ENCODE measurements at places on chromosomes 4 and X. TPM values are rescaled to one million over a fixed set of nuclear protein-coding genes. Genes with fewer than 3 reads are reported as not detected.

Gene PGAM4
- not detected for polyA plus RNA-seq

Gene MAGEH1
- polyA plus RNA-seq = 21.2 TPM

Gene FRAS1
- 0.34 TPM for polyA plus RNA-seq

Gene MGAT4D
- polyA plus RNA-seq = not detected

Gene ATOH1
- polyA plus RNA-seq = not detected

Gene DCAF8L2
- polyA plus RNA-seq = not detected

Gene NDST3
- polyA plus RNA-seq = 0.11 TPM

Gene ZAR1
- polyA plus RNA-seq = not detected

Gene PLRG1
- 38.9 TPM for polyA plus RNA-seq

Gene MAGEA9B
- not detected for polyA plus RNA-seq

Gene WNK3
- polyA plus RNA-seq = 0.45 TPM

Gene CCSER1
- polyA plus RNA-seq = 1.2 TPM

Gene LAMP2
- 30.5 TPM for polyA plus RNA-seq

Gene VCX
- not detected for polyA plus RNA-seq

Gene SAGE1
- not detected for polyA plus RNA-seq

Gene DUX4
- polyA plus RNA-seq = not detected

Gene FREM3
- not detected for polyA plus RNA-seq

Gene IQCM
- not detected for polyA plus RNA-seq

Gene PCDH10
- 0.01 TPM for polyA plus RNA-seq

Gene DMRTC1
- polyA plus RNA-seq = 0.48 TPM

Gene ADAM29
- not detected for polyA plus RNA-seq

Gene UNC5C
- 0.67 TPM for polyA plus RNA-seq

Gene USO1
- 29.4 TPM for polyA plus RNA-seq

Gene DKK2
- 1.6 TPM for polyA plus RNA-seq

Gene MSL3
- 8.5 TPM for polyA plus RNA-seq

Gene SLC4A4
- 1.8 TPM for polyA plus RNA-seq

Gene SCML2
- 2.7 TPM for polyA plus RNA-seq

Gene XG
- 0.28 TPM for polyA plus RNA-seq

Gene IQSEC2
- polyA plus RNA-seq = 5.6 TPM

Gene POU3F4
- not detected for polyA plus RNA-seq

Gene ESX1
- not detected for polyA plus RNA-seq

Gene ADGRL3
- polyA plus RNA-seq = 0.10 TPM

Gene CXCL6
- polyA plus RNA-seq = 1.1 TPM

Gene SSX4
- not detected for polyA plus RNA-seq

Gene RTL3
- polyA plus RNA-seq = not detected

Gene USP17L11
- polyA plus RNA-seq = not detected

Gene MAGEB2
- not detected for polyA plus RNA-seq

Gene CNGA1
- polyA plus RNA-seq = 1.3 TPM

Gene COX7B
- 697 TPM for polyA plus RNA-seq

Gene RASL11B
- polyA plus RNA-seq = 0.47 TPM

Gene RAB39B
- polyA plus RNA-seq = 0.86 TPM

Gene TEX13A
- not detected for polyA plus RNA-seq

Gene NXF2B
- polyA plus RNA-seq = not detected

Gene NKAP
- 3.5 TPM for polyA plus RNA-seq

Gene FSTL5
- not detected for polyA plus RNA-seq

Gene EGFL6
- polyA plus RNA-seq = 3.3 TPM

Gene TMPRSS11D
- 0.18 TPM for polyA plus RNA-seq

Gene INPP4B
- 2.4 TPM for polyA plus RNA-seq

Gene HAND2
- polyA plus RNA-seq = 42.7 TPM

Gene CDS1
- 0.71 TPM for polyA plus RNA-seq

Gene POU4F2
- polyA plus RNA-seq = not detected

Gene KCTD8
- polyA plus RNA-seq = 0.25 TPM

Gene CDKL2
- polyA plus RNA-seq = not detected

Gene APELA
- not detected for polyA plus RNA-seq

Gene SSX2
- polyA plus RNA-seq = not detected

Gene MAGT1
- polyA plus RNA-seq = 17.8 TPM

Gene MAMLD1
- polyA plus RNA-seq = 10.0 TPM

Gene BEX5
- 0.90 TPM for polyA plus RNA-seq
